Stimulated activated CD4-positive, alpha-beta T cell treated with anti-CD3 and anti-CD28 coated beads, Interleukin-4, amount 100 ng/mL, for 4 hours (primary cell): ENCODE measurements at places on chromosomes 11 and 22.
A peak's percentile ranks its signal among the peaks of the same experiment; 100 is the strongest.

- no peak for DNase-seq
These were observed 5.2 kb upstream of the MAP6 start for GRCh38 chr11:75673977-75674582.

DNA sequence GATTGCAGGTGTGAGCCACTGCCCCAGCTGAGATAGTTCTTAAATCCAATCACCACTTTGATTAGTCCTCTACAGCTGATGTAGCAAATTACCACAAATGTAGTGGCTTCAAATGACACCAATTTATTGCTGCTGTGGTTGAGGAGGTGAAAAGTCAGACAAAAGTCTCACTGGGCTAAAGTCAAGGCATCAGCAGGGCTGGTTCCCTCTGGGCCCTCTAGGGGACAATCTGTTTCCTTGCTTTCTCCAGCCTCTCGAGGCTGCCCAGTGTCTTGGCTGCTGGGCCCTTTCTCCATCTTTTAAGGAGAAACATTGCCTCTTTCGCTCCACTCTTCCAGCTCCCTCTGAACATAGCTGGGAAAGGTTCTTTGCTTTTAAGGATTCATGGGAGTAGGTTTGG is 50.5 kb upstream of the SHANK2 start:
- DNase-seq = no peak

DNA sequence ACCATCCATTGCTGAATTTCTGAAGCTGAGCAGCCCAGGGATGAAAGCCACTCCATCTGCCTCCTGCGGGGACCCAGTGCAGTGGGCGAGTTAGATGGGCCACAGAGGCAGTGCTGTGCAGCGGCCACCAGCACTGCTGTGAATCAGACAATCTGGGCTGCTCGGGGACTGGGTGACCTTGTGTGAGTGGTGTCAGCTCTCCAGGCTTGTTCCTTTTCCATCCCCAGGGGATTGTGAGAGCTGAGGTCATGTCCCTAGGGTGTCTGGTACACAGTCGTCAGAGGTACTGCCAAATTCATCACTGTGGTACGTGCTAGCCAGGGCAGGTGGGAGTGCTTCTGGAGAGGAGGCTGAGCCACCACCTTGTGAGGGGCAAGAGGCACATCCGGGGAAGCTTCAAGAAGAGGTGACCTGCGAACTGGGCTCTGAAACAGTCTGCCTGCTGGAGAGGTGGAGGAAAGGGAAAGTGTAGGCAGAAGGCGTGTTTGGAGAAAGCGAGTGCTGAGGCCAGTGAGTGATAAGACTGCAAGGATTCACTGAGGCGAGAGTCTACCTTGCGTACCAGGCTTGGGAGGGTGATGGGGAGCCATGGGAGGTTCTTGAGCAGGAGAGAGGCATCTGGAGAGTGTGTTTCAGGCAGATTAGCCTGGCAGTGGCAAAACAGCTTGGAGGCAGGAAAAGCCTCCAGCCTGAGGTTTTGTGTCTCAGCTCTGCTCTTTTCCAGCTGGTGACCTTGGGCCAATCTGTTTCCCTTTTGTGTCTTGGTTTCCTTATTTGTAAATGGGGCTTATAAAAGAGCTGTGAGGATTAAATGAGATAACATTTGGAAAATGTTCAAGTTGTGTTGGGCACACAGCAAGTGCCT is 22.7 kb downstream of the CACNA1I start:
- no peak for DNase-seq

- DNase-seq = no peak
These were observed 79.7 kb upstream of the CARD18 start for GRCh38 chr11:105219269-105219668.

- no peak for DNase-seq
These were observed 57.0 kb downstream of the ETS1 start for GRCh38 chr11:128530118-128531074.

DNA sequence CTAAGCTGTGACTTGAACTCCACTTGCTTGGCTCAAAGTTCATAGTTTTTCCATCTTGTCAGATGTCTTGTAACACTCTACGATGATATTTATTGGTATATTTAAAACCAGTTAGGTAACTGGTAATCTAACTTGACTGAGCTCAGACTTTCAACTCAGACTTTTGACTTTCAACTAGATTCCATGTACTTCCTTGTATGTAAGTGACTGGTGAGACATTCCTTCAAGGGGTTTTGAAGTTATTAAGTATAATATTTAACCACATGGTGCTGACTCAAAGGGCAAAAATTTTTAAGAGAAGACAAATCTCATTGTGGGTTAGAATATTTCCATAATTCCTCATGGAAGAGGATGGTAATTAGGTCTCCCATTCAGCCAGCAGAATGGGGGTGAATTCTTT is 631.3 kb upstream of the ANO5 start:
- DNase-seq = no peak

- DNase-seq = no peak
These were observed 7.8 kb downstream of the FTH1 start for GRCh38 chr11:61959678-61960077.

DNA sequence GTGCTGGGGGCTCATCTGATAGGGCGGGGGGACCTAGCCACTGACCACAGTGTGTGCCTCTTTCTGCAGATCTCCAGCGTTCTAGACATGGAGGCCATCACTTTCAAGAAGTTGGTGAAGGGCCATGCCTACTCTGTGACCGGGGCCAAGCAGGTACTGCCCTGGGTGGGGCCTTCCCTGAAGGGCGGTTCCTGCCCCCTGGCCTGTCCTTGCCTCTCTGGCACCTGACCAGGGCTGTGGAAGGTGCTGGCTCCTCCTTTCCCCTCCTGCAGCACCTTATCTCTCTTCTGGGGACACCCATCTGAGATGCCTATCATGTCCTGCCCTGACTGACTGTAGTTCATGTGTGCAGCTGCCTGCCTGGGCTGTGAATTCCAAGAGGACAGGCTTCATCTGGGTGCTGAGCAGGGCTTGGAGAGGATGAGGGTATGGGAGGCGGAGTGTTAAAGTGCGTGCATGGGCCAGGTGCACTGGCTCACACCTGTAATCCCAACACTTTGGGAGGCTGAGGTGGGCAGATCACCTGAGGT is 5.5 kb downstream of the CAPN1 start:
- DNase-seq = no peak

DNA sequence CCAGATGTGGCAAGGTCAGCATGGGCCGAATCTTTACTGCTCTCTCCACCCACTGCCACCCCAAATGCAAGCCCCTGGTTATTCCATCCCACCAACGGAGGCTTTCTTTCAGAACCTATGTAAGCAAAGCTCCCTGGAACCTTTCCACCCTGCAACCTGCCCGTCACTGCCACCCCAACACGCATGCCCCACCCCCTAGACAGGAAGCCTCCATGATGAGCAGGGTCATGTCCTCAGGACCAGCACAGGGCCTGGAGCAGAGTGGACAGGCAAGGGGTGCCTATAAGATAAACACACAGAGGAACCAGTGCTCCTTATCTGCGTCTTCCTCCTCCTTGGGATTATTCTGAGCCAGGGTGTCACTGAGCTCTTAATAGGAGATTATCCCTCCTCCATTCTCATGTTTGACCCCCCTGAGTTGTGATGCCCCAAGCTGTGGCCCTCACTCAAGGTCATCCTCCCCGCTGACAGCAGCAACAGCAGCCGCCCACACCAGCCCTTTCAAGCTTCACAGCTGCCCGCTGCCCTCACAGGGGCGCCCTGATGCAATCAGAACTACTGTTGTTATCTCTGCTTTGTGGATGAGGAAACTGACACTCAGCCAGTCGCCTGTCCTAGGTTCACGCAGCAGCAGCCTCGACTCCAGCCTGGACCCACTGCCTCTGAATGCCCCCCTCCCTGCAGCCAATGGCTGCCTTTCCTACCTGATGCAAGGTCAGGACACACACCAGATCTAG is 647.3 kb downstream of the TBC1D22A start:
- DNase-seq = no peak

- DNase-seq = no peak
These were observed 7.4 kb downstream of the ATL3 start for GRCh38 chr11:63663809-63664208.

- DNase-seq = no peak
These were observed 56.4 kb downstream of the RTL6 start for GRCh38 chr22:44441401-44442185.

- no peak for DNase-seq
These were observed 68.2 kb upstream of the SESN3 start for GRCh38 chr11:95299078-95299679.

- DNase-seq = no peak
These were observed 43.8 kb downstream of the NECTIN1 start for GRCh38 chr11:119685111-119685746.

- DNase-seq = no peak
These were observed 12.0 kb downstream of the TBC1D22A start for GRCh38 chr22:46774253-46774979.

DNA sequence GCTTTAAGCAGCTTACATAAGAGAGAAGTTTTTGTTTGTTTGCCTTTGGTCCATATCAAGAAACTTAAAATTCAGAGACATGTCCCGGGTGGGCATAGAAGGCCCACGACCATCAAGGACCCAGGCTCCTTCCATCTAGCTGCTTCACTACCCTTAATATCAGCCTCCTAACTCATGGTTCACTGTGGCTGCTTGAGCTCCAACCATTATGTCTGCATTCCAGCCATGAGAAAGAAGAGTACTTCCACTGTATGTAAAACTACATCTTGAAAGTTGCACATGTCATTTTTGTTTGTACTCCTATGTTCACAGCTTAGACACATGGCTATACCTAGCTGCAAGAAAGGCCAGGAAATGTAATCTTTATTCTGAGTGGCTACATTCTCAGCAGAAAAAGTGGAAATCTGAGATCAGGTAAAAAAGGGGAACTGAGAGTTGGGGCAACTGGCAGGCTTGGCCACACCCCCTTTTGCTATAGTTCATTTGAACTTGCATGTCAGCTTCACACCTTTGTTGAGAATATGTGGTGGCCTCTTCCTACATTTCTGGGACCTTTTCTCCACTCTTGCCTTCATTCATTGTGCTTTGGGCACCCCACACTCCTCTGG is 81.3 kb upstream of the TP53I11 start:
- no peak for DNase-seq

GRCh38 chr22:47805394-47805935 is 1043.0 kb downstream of the TBC1D22A start:
- no peak for DNase-seq

DNA sequence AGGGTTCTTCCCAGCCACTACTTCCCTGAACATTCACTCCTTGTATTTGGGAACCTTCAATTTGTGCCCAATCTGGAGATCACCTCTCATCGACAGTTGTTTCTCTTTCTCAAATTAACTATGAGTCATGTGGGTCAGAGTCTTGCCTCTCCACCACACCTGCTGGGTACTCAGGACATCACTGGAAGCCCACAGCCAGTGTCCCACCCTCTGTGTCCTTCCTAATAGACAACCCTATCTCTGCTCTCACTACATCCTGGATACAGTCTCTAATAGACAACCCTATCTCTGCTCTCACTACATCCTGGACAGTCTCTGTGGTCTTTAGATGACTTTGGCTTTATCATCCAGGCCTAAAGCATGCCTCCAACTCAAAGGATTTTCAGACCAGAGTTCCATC is 70.1 kb downstream of the ARL14EP start:
- DNase-seq = no peak

GRCh38 chr11:36492724-36493304 is 17.3 kb downstream of the TRAF6 start:
- peak; percentile 5 for DNase-seq
